ENCODE measurements at places on chromosomes 3 and 15.

GRCh38 chr15:97482521-97482920, 478.0 kb upstream of the ARRDC4 start:
- no peak for DNase-seq

DNA sequence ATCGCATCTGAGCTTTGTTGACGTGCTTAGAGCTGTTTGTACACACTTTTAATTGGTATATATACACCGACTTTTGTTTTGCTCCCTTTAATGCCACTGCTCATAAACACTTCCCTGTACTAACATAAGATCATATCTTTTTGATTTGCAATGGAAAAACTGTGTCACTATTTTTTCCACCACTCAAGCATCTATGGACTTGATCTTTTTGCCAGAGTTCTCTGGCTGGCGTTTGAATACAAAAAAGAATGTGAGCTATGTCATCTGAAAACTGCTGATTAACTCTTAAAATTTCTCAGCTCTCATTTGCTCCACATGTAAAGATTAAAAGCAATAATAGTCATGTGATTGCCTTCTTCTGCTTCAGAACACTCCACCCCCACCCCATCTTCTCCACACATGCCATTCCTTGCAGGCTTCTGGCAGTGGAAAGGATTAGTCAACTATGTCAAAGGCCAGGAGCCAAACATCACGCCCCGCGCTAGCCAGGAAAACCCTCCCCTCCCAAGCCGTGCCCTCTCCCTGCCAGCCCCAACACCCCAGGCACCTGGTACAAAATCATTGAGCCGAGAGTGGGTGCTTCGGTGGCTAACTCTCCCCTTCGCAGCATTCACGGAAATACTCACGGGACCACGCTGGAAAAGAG, 123.4 kb upstream of the MEF2A start:
- DNase-seq, result peak; percentile 89

GRCh38 chr3:39408493-39409372, 2.2 kb downstream of the RPSA start:
- DNase-seq, result no peak

DNA sequence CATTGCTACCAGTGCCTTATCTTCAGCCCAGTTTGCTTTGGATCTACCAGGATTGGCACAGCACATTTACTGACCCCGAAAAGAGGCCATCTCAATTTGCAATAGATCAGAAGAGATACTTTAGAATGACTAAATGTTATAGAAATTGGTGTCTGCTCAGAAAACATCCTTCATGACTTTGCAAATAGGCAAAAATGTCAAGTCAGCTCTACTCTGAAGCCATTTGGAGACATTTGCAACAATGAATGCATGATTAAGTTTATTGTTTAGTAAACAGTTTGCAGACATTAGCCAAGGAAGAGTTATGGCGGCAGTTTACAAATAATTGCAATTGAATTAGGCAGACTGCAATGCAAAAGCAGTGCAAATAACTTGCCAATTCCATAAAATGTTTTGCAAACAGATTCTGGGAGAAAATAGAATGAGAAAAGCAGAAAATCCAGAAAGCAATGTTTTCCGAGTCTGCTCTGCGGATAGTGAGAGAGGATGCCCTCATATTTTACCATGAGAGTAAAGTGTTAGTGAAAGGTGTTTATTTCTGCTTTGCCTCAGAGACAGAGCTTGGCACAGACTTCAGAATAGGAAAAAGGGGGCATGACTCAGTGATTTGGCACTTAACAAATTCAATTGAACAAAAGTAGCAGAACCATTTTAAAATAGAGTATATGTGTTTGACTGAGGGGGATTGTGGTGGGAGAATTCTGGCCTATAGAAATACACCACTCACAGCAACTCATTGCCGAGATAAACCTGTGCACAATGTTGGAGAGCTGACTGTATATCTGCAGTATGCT, 334.9 kb upstream of the NR2F2 start:
- peak; percentile 27 for DNase-seq

DNA sequence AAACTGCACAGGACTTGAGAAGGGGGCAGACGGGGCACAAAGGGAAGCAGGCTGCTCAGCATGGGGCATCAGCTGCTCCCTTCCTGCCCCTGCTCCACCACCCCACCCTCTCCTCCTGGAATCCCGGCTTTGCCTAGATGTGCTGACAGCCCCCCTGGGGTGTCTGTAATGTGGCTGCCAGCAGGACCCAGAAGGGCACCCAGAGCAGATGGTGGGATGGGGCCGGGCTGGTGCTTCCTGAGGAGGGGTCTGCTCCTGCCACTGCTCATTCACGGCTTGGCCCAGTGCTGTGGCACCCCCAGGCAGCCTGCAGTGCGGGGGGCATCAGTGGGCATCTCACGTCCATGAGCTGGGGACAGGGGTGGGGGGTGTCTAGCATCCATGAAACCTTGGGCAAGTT, 10.2 kb downstream of the H1-8 start:
- DNase-seq, result no peak

- DNase-seq, result peak; percentile 49
These were observed 212.0 kb downstream of the MINAR1 start for GRCh38 chr15:79644091-79644490.

- DNase-seq, result peak; percentile 79
These were observed at the start of gene LRRC2 for GRCh38 chr3:46566040-46566641. Gene LRRC2 (minus strand): TSS chr3:46566302. CDS start chr3:46551591, 14,711 bp downstream.

DNA sequence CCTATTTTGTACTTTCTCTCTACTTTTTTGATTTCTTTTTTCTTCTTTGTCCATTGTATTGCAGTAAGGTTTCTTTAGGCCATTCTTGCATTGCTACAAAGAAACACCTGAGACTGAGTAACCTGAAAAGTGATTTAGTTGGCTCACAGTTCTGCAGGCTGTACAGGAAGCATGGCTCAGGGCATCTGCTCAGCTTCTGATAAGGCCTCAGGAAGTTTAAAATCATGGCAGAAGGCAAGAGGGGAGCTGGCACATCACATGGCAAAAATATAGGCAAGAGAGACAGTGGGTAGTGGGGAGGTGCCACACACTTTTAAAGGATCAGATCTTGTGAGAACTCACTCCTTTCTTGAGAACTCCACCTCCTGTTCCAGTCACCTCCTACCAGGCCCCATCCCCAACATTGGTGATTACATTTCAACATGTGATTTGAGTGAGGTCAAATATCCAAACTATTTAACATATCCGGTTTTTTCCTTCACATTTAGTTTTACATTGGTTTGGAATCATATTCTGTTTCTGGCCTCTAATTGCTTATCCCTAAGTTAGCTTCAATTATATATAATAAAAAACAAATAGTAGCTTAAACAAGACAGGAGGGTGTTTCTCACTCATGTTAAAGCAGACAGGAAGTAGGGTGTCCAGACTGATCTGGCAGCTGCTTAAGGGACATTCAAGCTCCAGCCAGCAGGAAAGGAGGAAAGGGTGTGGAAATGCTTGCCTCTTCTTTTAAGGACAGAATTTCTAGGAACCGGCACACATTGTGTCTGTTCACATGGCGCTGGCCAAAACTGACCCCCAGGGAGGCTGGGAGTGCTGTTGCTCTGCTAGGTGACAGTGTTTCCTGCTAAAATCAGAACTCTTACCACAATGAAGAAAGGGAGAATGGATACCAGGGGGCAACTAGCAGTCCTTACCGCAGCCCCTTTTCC, 28.8 kb upstream of the SKOR1 start:
- peak; percentile 25 for DNase-seq

GRCh38 chr3:134904241-134904771, 109.2 kb downstream of the EPHB1 start:
- no peak for DNase-seq

DNA sequence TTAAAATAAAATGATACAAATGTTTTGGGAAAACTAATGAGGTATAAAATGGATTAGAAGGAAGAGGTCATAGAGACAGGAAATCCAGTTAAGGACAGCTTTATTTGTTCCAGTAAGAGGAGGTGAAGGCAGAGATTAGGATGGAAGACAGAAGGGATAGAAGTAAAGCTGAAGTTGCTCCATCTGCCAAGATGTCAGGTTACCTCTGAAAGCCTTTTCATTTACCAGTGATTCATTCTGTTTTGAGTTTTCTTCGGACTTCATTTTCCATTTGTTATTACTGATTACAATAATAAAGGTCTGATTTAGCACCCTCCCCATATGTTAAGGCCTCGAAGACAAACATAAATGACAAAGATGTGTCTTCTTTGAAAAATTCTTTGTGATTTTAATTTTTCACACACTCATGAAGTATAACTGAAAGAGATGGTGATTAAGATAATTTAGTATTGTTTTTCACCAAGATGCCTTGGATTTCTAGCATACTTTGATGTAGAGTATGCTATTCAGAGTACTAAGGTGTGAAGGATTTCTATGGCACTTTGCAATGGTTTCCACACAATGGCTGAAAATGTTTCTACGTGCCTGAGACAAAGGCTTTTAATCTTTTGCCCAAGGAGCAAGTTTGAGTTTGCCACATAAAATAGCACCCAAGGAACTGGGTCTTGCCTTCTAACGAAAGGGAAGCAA, 75.4 kb upstream of the PLAAT1 start:
- DNase-seq, result no peak

GRCh38 chr3:56443372-56443771, 24.9 kb downstream of the ERC2 start:
- DNase-seq, result no peak

- no peak for DNase-seq
These were observed 28.5 kb downstream of the KLHL25 start for GRCh38 chr15:85766001-85766831.

GRCh38 chr3:11539677-11540076, 104.0 kb downstream of the VGLL4 start:
- DNase-seq, result no peak

GRCh38 chr3:197505796-197506548, 49.8 kb downstream of the BDH1 start:
- no peak for DNase-seq

GRCh38 chr3:10518506-10519150, 13.2 kb upstream of the ATP2B2 start:
- DNase-seq, result peak; percentile 21

- DNase-seq, result peak; percentile 85
These were observed 225.5 kb upstream of the IL12A start for GRCh38 chr3:159763011-159763601.

- no peak for DNase-seq
These were observed 224.0 kb upstream of the ARHGEF26 start for GRCh38 chr3:153897025-153897723.

DNA sequence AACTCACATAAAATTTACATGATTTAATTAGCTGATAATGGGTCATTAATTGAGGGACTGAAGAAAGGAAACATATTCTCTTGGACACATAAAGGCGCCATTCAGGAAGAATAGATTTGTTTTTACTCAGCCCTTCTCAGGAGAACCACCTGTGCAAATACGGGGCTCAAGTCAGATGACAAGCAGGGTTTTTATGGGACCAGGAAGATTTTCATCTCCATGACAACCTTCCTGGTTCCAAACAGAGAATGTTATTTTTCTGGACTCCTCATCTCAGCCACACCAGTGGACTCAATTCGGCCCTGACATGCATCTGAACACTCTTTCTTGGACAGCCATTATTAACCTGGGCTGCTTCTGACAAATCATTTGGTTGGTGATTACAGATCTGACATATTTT, 120.5 kb downstream of the PDZRN3 start:
- no peak for DNase-seq

DNA sequence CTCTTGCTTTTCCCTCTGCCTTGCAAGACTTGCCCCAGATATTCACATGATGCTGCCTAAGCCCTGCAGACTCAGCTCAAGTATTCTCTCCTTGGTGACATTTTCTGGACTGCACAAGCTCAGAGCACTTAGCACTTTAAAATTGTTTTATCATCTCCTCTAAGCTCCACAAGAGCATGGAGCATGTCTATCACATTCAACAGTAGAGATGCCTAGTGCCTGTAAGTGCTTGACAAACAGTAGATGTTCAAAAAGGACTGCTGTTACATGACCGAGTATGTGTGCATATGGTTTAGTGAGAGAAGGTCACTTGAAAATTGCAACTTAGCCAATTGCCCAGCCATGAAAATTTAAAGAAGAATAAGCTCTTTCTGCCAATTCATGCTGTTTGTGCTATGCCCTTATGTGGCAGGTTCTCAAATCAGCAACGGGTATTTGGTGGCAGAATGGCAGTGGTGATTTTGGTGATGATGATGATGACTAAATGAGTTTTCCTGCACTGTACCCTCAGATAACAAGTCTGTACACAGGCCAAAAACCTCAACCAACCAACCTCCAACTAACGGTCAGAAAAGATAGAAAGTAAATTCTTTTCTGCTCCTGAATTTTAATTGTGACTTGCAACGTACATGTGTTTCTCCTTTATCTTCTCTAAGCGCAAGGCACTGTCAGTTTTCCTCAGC, 647.2 kb upstream of the UBE2E2 start:
- no peak for DNase-seq

GRCh38 chr15:62342959-62343358, 177.9 kb upstream of the C2CD4B start:
- DNase-seq, result no peak

DNA sequence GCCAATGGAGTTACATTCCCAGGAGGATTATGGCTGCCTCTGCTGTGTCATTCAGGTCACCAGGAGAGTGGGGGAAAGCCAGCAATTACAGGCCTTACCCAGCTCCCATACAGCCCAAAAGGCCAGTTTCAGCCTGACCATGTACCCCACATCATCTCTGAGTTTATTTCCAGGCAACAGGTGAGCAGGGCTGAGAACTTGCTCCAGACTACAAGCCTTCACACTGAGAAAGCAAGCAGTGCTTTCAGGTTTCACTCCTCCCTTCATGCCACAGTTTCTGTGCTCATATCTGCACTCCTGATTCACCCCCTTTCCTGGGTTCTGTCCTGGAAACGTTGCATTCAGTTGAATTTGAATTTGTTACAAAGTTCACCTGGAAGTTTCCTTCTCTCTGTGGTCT, 68.1 kb upstream of the ABI3BP start:
- DNase-seq, result no peak

- DNase-seq, result no peak
These were observed 90.0 kb downstream of the RBPMS2 start for GRCh38 chr15:64685230-64685888.

- DNase-seq, result peak; percentile 80
These were observed 10.1 kb downstream of the USP3 start for GRCh38 chr15:63514531-63514943.

GRCh38 chr3:85476891-85477495, 518.2 kb downstream of the CADM2 start:
- no peak for DNase-seq

- DNase-seq, result peak; percentile 57
These were observed 27.9 kb downstream of the SEMA7A start for GRCh38 chr15:74405823-74406222.

- no peak for DNase-seq
These were observed 11.0 kb downstream of the SCN10A start for GRCh38 chr3:38805004-38805403.

- DNase-seq, result peak; percentile 59
These were observed 233.2 kb upstream of the SEMA6D start for GRCh38 chr15:47484059-47484458.

GRCh38 chr3:73624017-73624820, 522 bp downstream of the PDZRN3 start:
- DNase-seq, result peak; percentile 73
